ENCODE measurements at places on chromosomes 2 and 18. TPM values are rescaled to one million over a fixed set of nuclear protein-coding genes. Genes with fewer than 3 reads are reported as not detected.

DNA sequence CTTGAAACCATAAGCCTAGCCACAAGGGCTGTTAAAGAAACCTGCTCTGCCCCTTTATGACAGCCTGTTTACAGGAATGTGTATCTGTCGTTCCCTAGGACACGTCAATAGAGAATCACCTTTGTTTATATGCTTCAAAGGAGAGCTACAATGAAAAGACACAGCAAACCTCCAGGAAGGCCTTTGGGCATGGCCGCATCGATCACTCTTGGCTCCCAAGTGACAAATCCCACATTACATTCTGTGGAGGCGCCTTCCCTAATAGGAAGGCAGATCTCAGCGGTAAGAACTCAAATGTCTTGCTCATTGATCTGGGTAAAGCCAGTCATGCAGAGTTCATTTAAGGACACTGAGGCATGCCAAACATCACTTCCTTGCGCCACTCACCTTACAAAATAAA is 26.5 kb downstream of the KIAA2012 start:
- no peak for DNase-seq
- no peak overlapping the region for H3K27ac ChIP-seq
- H3K27me3 ChIP-seq, result no peaks in the 10 kb centered on the region
- peaks cover 12% of the 10 kb centered on the region for H3K4me1 ChIP-seq

DNA sequence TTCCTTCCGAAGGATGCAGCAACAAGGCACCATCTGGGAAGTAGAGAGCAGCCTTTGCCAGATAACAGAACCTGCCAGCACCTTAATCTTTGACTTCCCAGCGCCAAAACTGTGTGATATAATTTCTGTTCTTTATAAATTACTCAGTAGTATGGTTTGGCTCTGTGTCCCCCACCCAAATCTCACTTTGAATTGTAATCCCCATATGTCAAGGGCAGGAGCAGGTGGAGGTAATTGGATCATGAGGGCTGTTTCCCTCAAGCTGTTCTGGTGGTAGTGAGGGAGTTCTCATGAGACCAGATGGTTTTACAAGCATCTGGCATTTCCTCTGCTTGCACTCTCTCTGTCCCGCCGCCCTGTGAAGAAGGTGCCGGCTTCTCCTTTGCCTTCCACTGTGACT is 899.9 kb downstream of the TRIB2 start:
- H3K27ac ChIP-seq, result no peak overlapping the region
- no peaks in the 10 kb centered on the region for H3K27me3 ChIP-seq
- no peak overlapping the region for H3K4me3 ChIP-seq
- H3K36me3 ChIP-seq, result no peaks in the 10 kb centered on the region
- DNase-seq, result no peak
- no peaks in the 10 kb centered on the region for H3K4me1 ChIP-seq

DNA sequence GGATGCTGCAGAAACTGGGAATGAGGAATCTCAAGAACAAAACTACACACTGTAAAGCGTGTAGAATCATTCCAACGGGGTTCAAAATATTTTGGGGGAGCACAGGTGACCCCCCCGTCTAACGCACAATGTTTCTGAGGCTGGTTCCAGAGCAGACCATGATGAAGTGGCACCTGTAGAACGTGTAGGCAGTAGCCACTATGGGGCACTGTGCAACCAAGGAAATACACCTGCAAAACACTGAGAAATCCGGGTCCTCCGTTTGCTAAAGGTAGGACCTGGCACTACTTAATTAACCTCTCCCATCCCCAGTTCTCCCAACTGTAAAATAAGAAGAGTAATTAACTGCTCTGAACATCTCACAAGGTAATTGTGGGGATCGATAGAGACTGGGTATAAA is 22.6 kb downstream of the ST6GAL2 start:
- H3K4me1 ChIP-seq, result no peaks in the 10 kb centered on the region
- H3K4me3 ChIP-seq, result no peak overlapping the region

Gene VWC2L
- total RNA-seq, result 0.40 TPM

Gene MRPL53
- total RNA-seq, result 23.4 TPM

Data from hepatocyte (in vitro differentiated cells).